ENCODE measurements at places on chromosomes 5 and 9. TPM values are rescaled to one million over a fixed set of nuclear protein-coding genes. Genes with fewer than 3 reads are reported as not detected.

- DNase-seq = no peak
Observed at GRCh38 chr9:104860263-104860662, 67.7 kb downstream of the ABCA1 start.

DNA sequence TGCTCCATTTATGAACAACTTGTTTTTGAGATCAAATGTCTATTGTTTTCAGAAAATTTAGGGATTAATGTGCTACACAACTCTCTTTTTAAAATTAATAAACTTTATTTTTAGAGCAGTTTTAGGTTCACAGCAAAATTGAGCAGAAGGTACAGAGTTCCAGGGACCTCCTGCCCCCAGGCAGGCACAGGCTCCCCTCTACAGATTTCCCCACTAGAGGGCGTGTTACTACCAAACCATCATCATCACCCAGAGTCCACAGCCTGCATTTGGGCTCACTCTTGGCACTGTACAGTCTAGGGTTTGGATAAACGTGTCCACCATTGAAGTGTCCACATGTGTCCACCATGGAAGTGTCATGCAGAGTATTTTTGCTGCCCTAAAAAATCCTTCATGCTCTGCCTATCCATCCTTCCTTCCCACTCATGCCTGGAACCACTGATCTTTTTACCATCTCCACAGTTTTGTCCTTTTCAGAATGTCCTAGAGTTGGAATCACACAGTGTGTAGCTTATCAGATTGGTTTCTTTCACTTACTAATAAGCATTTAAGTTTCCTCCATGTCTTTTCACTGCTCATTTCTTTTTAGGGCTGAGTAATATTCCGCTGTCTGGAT lies 61.7 kb downstream of the MRPL36 start:
- DNase-seq = no peak

- no peak for DNase-seq
Observed at GRCh38 chr5:154727361-154727760, 27.8 kb upstream of the LARP1 start.

GRCh38 chr5:54746777-54747398 lies 229.3 kb downstream of the SNX18 start:
- DNase-seq = no peak

- DNase-seq = no peak
Observed at GRCh38 chr5:14749579-14750101, 85.1 kb downstream of the OTULIN start.

- DNase-seq = no peak
Observed at GRCh38 chr5:106415541-106415940, 1255.2 kb downstream of the EFNA5 start.

GRCh38 chr5:158819840-158820620 lies 279.7 kb downstream of the EBF1 start:
- DNase-seq = no peak

GRCh38 chr9:18330401-18331309 lies 143.3 kb upstream of the ADAMTSL1 start:
- DNase-seq = no peak

DNA sequence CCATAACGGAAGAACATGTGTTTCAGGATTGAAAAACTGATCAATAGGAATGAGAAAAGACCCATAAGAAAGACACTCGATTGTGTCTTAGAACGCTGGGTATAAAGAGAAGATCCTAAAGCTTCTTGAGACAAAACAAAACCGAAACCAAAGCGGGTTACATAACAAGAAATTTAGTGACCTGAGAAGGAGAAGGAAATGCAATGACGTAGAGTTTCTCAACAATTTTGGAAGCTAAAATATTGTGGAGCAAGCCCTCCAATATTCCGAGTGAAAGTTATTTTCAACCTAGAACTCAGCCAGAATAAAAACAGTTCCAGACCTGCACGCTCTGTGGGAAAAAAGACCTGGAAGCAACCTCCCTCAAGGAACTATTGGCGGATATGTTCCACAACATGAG lies 81.9 kb upstream of the FREM1 start:
- no peak for DNase-seq

DNA sequence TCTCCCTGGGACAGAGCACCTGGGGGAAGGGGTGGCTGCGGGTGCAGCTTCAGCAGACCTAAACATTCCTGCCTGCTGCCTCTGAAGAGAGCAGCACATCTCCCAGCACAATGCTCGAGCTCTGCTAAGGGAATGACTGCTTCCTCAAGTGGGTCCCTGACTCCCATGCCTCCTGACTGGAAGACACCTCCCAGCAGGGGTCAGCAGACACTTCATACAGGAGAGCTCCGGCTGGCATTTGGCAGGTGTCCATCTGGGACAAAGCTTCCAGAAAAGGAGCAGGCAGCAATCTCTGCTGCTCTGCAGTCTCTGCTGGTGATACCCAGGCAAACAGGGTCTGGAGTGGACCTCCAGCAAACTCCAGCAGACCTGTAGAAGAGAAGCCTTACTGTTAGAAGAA lies 77.2 kb downstream of the SLCO6A1 start:
- no peak for DNase-seq

The TIMD4 gene
- 0.19 TPM for polyA plus RNA-seq

The STKLD1 gene
- polyA plus RNA-seq = 4.3 TPM

The IL13 gene
- not detected for polyA plus RNA-seq

The GLDC gene
- polyA plus RNA-seq = 21.4 TPM

The RASGRF2 gene
- polyA plus RNA-seq = 2.4 TPM

The SLC25A48 gene
- 7.0 TPM for polyA plus RNA-seq

The CCDC127 gene
- 18.9 TPM for polyA plus RNA-seq

The PIGO gene
- polyA plus RNA-seq = 33.8 TPM

Measured in renal cortex interstitium (tissue), 15 donors.